ENCODE measurements at places on chromosomes 6 and 20. TPM values are rescaled to one million over a fixed set of nuclear protein-coding genes. Genes with fewer than 3 reads are reported as not detected.

- no peak overlapping the region for H3K27ac ChIP-seq
- H3K4me3 ChIP-seq = no peak overlapping the region
- H3K36me3 ChIP-seq = no peaks in the 10 kb centered on the region
- peaks cover 2% of the 10 kb centered on the region for H3K4me1 ChIP-seq
These were observed 148.3 kb upstream of the RPS6KA2 start for GRCh38 chr6:166775180-166775922.

GRCh38 chr20:25221592-25222460, 26.1 kb upstream of the PYGB start:
- no peak for DNase-seq
- no peaks in the 10 kb centered on the region for H3K27me3 ChIP-seq
- no peak overlapping the region for H3K27ac ChIP-seq
- no peak overlapping the region for H3K4me3 ChIP-seq
- H3K4me1 ChIP-seq = no peaks in the 10 kb centered on the region

DNA sequence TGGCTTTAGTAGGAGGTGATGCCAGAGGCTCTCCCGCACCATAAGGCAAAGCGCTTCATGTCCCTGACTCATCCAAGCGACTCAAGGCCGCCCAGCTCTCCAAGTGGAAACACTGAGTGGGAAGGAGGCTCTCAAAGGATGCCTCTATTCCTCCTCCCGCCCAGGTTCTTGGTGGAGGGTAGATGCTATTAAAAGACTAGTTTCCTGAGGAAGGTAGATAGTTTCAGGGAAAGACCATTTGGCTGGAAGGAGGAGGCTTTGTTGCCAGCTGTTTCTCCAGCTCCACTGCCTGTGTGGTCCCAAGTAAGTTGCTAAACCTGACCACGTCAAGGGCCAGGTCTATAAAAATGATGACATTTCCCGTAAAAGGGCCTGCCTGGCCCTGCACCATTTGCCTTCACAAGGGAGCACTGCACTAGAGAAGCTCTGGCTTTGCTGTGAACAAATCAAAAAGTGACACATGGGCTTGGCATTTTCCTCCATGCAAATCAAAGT, 48.2 kb downstream of the GMDS start:
- no peaks in the 10 kb centered on the region for H3K27me3 ChIP-seq
- no peak for DNase-seq
- H3K4me1 ChIP-seq = no peaks in the 10 kb centered on the region
- H3K4me3 ChIP-seq = no peak overlapping the region
- peaks cover 2% of the 10 kb centered on the region for H3K36me3 ChIP-seq
- no peak overlapping the region for H3K27ac ChIP-seq

- no peak overlapping the region for H3K27ac ChIP-seq
- no peaks in the 10 kb centered on the region for H3K36me3 ChIP-seq
These were observed 305 bp downstream of the IL17A start for GRCh38 chr6:52186480-52186879.

ADGRF5 gene
- total RNA-seq = not detected

PKHD1 gene
- total RNA-seq = 0.09 TPM

All from H9 (cell line).